CD8-positive, alpha-beta memory T cell (primary cell): ENCODE measurements at places on chromosomes 2 and 18. TPM values are rescaled to one million over a fixed set of nuclear protein-coding genes. Genes with fewer than 3 reads are reported as not detected.

- H3K4me3 ChIP-seq, result no peak overlapping the region
- H3K27me3 ChIP-seq, result no peaks in the 10 kb centered on the region
- no peaks in the 10 kb centered on the region for H3K36me3 ChIP-seq
Observed at GRCh38 chr2:60216452-60216995, 336.9 kb downstream of the BCL11A start.

- no peak overlapping the region for H3K27ac ChIP-seq
- no peaks in the 10 kb centered on the region for H3K27me3 ChIP-seq
- no peak for DNase-seq
- H3K4me1 ChIP-seq, result no peaks in the 10 kb centered on the region
- no peak overlapping the region for H3K4me3 ChIP-seq
- no peaks in the 10 kb centered on the region for H3K36me3 ChIP-seq
Observed at GRCh38 chr2:122156176-122156890, 400.9 kb downstream of the TSN start.

GRCh38 chr18:31396796-31397612, 20.4 kb downstream of the DSG4 start:
- no peak overlapping the region for H3K27ac ChIP-seq
- H3K27me3 ChIP-seq, result no peaks in the 10 kb centered on the region
- H3K4me3 ChIP-seq, result no peak overlapping the region

- no peak for DNase-seq
- no peaks in the 10 kb centered on the region for H3K36me3 ChIP-seq
- H3K4me1 ChIP-seq, result no peaks in the 10 kb centered on the region
- no peaks in the 10 kb centered on the region for H3K27me3 ChIP-seq
- H3K27ac ChIP-seq, result no peak overlapping the region
Observed at GRCh38 chr18:51132256-51132935, 65.1 kb downstream of the MEX3C start.

GRCh38 chr2:85318222-85319074, 9.3 kb downstream of the TGOLN2 start:
- H3K27ac ChIP-seq, result no peak overlapping the region
- peaks cover 51% of the 10 kb centered on the region for H3K4me1 ChIP-seq
- DNase-seq, result no peak
- peaks cover 43% of the 10 kb centered on the region for H3K36me3 ChIP-seq
- H3K4me3 ChIP-seq, result no peak overlapping the region
- no peaks in the 10 kb centered on the region for H3K27me3 ChIP-seq

- DNase-seq, result no peak
- no peaks in the 10 kb centered on the region for H3K36me3 ChIP-seq
- no peak overlapping the region for H3K4me3 ChIP-seq
- H3K4me1 ChIP-seq, result no peaks in the 10 kb centered on the region
- H3K27me3 ChIP-seq, result no peaks in the 10 kb centered on the region
Observed at GRCh38 chr2:144753416-144753815, 233.5 kb upstream of the ZEB2 start.

- no peaks in the 10 kb centered on the region for H3K36me3 ChIP-seq
- H3K27me3 ChIP-seq, result no peaks in the 10 kb centered on the region
- peaks cover 30% of the 10 kb centered on the region for H3K4me1 ChIP-seq
- peak overlapping the region; percentile 76 for H3K4me3 ChIP-seq
Observed at GRCh38 chr2:190318931-190319554, 583 bp downstream of the HIBCH start.

GRCh38 chr2:216188559-216188850, 79.4 kb downstream of the XRCC5 start:
- no peaks in the 10 kb centered on the region for H3K27me3 ChIP-seq
- no peak overlapping the region for H3K4me3 ChIP-seq
- H3K4me1 ChIP-seq, result peaks cover 25% of the 10 kb centered on the region
- DNase-seq, result no peak
- peaks cover 19% of the 10 kb centered on the region for H3K36me3 ChIP-seq
- H3K27ac ChIP-seq, result no peak overlapping the region

- no peak for DNase-seq
- no peaks in the 10 kb centered on the region for H3K4me1 ChIP-seq
- no peaks in the 10 kb centered on the region for H3K27me3 ChIP-seq
- no peaks in the 10 kb centered on the region for H3K36me3 ChIP-seq
Observed at GRCh38 chr18:12278741-12279682, 24.9 kb downstream of the CIDEA start.

GRCh38 chr2:128302011-128302743, 16.5 kb downstream of the HS6ST1 start:
- H3K4me1 ChIP-seq, result no peaks in the 10 kb centered on the region
- no peaks in the 10 kb centered on the region for H3K36me3 ChIP-seq
- DNase-seq, result no peak
- H3K4me3 ChIP-seq, result no peak overlapping the region
- H3K27me3 ChIP-seq, result no peaks in the 10 kb centered on the region

DNA sequence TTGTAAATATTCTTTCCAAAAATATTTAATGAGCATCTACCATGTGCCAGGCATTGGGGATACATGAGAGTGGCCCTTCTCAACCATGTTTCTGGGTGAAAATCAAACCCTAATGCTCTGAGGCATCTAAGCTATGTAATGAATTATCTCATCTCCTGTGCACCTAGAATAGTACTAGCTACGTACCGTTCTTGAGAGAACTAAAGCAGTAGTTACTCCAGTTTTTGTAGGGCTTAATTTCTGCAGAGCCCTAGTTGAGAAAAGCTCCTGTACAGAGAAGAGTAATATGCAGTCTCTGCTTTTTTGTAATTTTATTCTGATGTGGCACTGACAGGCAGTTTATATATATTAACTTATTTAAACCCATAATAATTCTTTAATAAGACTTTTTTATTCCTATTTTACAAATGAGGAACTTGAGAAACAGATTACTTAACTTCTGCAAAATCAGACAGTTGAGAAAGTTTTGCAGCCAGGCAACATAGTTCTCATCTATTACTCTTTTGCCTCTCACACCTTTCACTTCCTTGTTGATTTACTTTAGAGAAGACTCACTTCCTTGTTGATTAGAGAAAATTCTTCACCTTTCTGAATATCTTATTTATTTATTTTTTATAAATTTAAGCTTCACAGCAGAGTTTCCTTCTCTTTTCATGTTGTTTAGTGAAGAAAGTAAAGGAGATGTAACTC, 3.1 kb downstream of the SPOPL start:
- no peak for DNase-seq
- H3K27ac ChIP-seq, result no peak overlapping the region
- no peaks in the 10 kb centered on the region for H3K36me3 ChIP-seq
- peaks cover 21% of the 10 kb centered on the region for H3K4me1 ChIP-seq
- H3K27me3 ChIP-seq, result no peaks in the 10 kb centered on the region
- H3K4me3 ChIP-seq, result no peak overlapping the region

GRCh38 chr2:77838441-77838840, 316.3 kb upstream of the LRRTM4 start:
- H3K36me3 ChIP-seq, result no peaks in the 10 kb centered on the region
- no peaks in the 10 kb centered on the region for H3K4me1 ChIP-seq
- DNase-seq, result no peak
- H3K4me3 ChIP-seq, result no peak overlapping the region

DNA sequence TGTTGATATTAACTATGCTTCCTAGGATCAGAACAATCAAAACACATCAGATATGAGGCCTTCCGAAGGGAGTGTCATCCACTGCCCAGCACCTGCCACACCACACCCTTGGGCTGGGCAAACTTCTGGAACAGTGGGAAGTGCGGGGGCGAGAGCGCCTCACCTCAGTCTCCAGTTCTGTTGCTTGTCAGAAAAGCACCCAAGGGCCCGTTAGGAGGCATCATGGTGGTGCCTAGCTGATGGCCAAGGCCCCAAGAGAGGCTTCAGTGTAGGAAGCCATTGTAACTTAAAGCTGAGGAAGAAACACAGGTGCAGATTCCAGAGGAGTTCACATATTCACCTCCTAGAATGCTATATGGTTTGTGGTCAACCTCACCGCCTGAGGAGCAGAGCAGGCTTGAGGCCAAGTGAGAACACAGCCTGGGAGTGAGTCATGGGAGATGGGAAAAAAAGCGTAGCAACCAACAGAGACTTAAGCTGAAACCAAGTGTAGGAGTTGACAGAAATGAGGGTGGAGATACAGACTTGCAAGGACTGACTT, 85.1 kb upstream of the ATL2 start:
- no peak overlapping the region for H3K27ac ChIP-seq
- no peak for DNase-seq

GRCh38 chr2:54012538-54013141, 41.8 kb upstream of the PSME4 start:
- no peak overlapping the region for H3K4me3 ChIP-seq
- H3K27ac ChIP-seq, result no peak overlapping the region
- DNase-seq, result no peak
- no peaks in the 10 kb centered on the region for H3K27me3 ChIP-seq

DNA sequence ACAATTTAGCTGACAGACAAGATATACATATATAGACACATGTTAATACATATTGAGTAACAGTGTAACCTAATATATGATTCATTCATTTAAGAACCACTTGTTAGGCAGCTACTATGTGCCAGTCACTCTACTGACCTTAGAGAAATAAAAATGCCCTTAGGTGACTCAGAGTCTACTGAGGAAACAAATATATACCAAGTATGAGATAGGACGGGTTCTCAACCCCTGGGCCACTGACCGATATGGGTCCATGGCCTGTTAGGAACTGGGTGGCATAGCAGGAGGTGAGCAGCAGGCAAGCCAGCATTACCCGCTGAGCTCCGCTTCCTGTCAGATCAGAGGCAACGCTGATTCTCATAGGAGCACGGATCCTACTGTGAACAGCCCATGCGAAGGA, 14.8 kb downstream of the STRN start:
- no peak overlapping the region for H3K27ac ChIP-seq
- DNase-seq, result no peak
- no peak overlapping the region for H3K4me3 ChIP-seq
- peaks cover 9% of the 10 kb centered on the region for H3K4me1 ChIP-seq
- no peaks in the 10 kb centered on the region for H3K36me3 ChIP-seq

DNA sequence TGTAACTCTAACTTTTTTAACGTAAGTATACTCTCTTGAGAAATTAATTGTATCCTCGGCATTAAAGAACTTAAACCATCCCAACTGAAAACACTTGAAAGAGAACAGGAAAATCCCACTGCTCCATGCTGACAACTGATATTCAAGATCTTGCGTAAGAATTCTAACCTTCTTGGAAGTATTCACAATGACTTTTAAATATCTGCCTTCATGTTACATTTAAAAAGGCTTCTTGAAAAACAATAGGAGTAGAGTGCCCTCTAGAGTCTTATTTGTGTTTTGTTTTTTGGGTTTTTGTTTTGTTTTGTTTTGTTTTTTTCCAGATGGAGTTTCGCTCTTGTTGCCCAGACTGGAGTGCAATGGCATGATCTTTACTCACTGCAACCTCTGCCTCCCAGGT, 65.4 kb upstream of the DNAJC10 start:
- no peaks in the 10 kb centered on the region for H3K27me3 ChIP-seq
- H3K4me3 ChIP-seq, result no peak overlapping the region
- H3K36me3 ChIP-seq, result no peaks in the 10 kb centered on the region
- no peaks in the 10 kb centered on the region for H3K4me1 ChIP-seq
- no peak for DNase-seq

- H3K4me1 ChIP-seq, result peaks cover 4% of the 10 kb centered on the region
- no peaks in the 10 kb centered on the region for H3K36me3 ChIP-seq
- H3K4me3 ChIP-seq, result no peak overlapping the region
- H3K27ac ChIP-seq, result no peak overlapping the region
- H3K27me3 ChIP-seq, result no peaks in the 10 kb centered on the region
Observed at GRCh38 chr2:12594590-12594989, 122.1 kb upstream of the TRIB2 start.

- H3K4me1 ChIP-seq, result no peaks in the 10 kb centered on the region
- no peak for DNase-seq
- H3K27me3 ChIP-seq, result no peaks in the 10 kb centered on the region
- no peak overlapping the region for H3K4me3 ChIP-seq
Observed at GRCh38 chr2:20614201-20615067, 36.5 kb downstream of the HS1BP3 start.

- no peak for DNase-seq
- H3K4me1 ChIP-seq, result no peaks in the 10 kb centered on the region
- no peaks in the 10 kb centered on the region for H3K36me3 ChIP-seq
- H3K27me3 ChIP-seq, result peaks cover 3% of the 10 kb centered on the region
- no peak overlapping the region for H3K4me3 ChIP-seq
Observed at GRCh38 chr2:219422952-219423534, 4.9 kb downstream of the DES start.

- H3K4me3 ChIP-seq, result no peak overlapping the region
- no peak for DNase-seq
- H3K27ac ChIP-seq, result no peak overlapping the region
- H3K27me3 ChIP-seq, result no peaks in the 10 kb centered on the region
- H3K36me3 ChIP-seq, result no peaks in the 10 kb centered on the region
Observed at GRCh38 chr2:236608188-236608525, 38.5 kb downstream of the ACKR3 start.

GRCh38 chr18:55794288-55795052, 206.5 kb upstream of the TCF4 start:
- no peak overlapping the region for H3K4me3 ChIP-seq
- no peaks in the 10 kb centered on the region for H3K36me3 ChIP-seq
- no peaks in the 10 kb centered on the region for H3K27me3 ChIP-seq

DNA sequence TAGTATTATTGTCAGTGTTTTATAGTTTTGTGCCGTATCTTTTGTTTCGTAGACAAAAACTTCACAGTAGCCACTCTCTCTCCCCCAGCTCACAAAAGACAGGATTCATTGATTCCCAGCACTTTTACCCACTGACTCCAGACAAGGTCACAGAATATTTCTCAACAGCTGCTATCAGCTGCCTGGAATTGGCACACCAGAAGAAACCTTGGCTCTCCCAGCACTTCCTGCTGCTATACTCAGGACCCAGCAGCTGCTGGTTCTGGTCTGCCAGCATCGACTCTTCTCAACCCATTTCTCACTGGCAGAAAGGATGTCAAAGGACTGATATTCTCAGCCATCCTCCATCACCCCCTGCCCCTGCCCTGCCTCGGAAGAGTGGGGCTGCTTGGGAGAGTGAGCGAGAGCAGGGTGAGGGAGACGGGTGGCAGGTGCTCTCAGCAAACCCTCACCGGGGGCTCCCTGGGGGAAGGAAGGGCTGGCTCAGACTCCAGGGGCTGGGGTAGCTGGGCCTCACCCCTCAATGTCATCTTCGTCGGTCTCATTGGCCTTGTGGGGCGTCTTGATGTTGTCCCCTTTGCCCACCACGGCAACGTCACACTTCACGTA, 6.1 kb upstream of the OTOF start:
- no peak for DNase-seq
- H3K36me3 ChIP-seq, result no peaks in the 10 kb centered on the region
- H3K27ac ChIP-seq, result no peak overlapping the region
- H3K4me1 ChIP-seq, result no peaks in the 10 kb centered on the region
- H3K27me3 ChIP-seq, result no peaks in the 10 kb centered on the region

- DNase-seq, result peak; percentile 29
- H3K4me1 ChIP-seq, result no peaks in the 10 kb centered on the region
- no peak overlapping the region for H3K27ac ChIP-seq
- H3K36me3 ChIP-seq, result no peaks in the 10 kb centered on the region
- H3K4me3 ChIP-seq, result no peak overlapping the region
Observed at GRCh38 chr18:46281185-46282176, 177.3 kb downstream of the HAUS1 start.

Gene MYOM1
- total RNA-seq, result 0.84 TPM

Gene DSEL
- 0.24 TPM for total RNA-seq

Gene UNC80
- not detected for total RNA-seq

Gene TMEM163
- not detected for total RNA-seq

Gene CSRNP3
- not detected for total RNA-seq

Gene TMEM200C
- not detected for total RNA-seq

Gene VIT
- total RNA-seq, result not detected

Gene SH3BP4
- not detected for total RNA-seq

Gene CD8A
- 359 TPM for total RNA-seq

Gene APLF
- 4.0 TPM for total RNA-seq

Gene CD8B
- total RNA-seq, result 273 TPM

Gene GPR75
- total RNA-seq, result 2.1 TPM

Gene RUFY4
- not detected for total RNA-seq

Gene HOXD8
- total RNA-seq, result not detected
